Uterus (tissue), 4 donors: ENCODE measurements at places on chromosomes 11 and 22. TPM values are rescaled to one million over a fixed set of nuclear protein-coding genes. Genes with fewer than 3 reads are reported as not detected.

H19 gene
- total RNA-seq, result 267 TPM

FXYD2 gene
- 36.4 TPM for total RNA-seq

MAJIN gene
- under 0.01 TPM for total RNA-seq

SERPIND1 gene
- total RNA-seq, result not detected

CARD18 gene
- not detected for total RNA-seq

FAM180B gene
- 0.21 TPM for total RNA-seq

CD3E gene
- total RNA-seq, result 0.48 TPM

C11orf52 gene
- total RNA-seq, result not detected

HYOU1 gene
- 36.2 TPM for total RNA-seq

HEPN1 gene
- total RNA-seq, result not detected

SHISAL1 gene
- 35.9 TPM for total RNA-seq

GAB4 gene
- 0.14 TPM for total RNA-seq

SCN3B gene
- 2.4 TPM for total RNA-seq

SBF1 gene
- total RNA-seq, result 35.0 TPM

ANO5 gene
- 3.5 TPM for total RNA-seq

MS4A7 gene
- total RNA-seq, result 11.0 TPM

EFEMP2 gene
- total RNA-seq, result 165 TPM

SEPTIN3 gene
- not detected for total RNA-seq
